T-helper 9 cell (primary cell): ENCODE measurements at places on chromosomes 1 and 21.
A peak's percentile ranks its signal among the peaks of the same experiment; 100 is the strongest.

GRCh38 chr1:12113433-12114339 is 50.6 kb downstream of the TNFRSF8 start:
- no peak for DNase-seq

DNA sequence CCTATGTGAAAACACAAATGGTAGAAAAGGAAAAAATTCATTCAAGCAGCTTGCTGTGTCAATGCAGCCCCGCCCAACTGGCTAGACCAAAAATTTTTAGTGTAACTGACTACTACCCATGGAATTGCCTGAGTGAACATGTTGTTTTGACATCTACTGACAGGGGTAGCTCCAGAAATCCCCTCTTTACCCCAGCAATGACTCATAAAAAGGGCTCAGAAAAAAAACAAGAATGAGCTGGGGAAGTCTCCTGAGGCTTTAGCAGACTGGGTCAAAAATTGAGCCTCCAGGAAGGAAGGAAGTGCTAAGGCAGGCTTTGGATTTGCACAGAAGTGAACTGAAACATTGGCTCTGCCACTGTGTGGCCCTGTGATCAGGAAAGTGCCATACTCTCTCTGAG is 24.4 kb upstream of the FGGY start:
- no peak for DNase-seq

DNA sequence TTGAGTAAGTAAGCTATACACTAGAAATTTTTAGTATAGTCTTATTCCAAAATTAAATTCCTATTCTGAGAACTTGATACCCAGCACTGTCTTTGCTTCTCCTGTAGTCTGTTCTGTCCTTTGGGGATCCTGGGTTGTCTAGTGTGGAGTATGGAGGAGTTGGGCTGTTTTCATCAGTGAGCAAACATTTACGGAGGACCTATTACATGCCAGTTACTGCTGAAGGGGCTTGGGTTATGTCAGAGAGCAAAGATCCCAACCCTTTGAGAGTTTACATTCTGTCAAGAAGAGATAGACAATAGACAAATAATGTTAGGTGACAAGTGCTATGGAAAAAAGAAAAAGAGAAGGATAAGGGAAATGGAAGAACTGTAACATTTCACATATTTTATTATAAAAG is 9.0 kb downstream of the TRAPPC10 start:
- no peak for DNase-seq

GRCh38 chr1:173451981-173452380 is 25.2 kb upstream of the PRDX6 start:
- DNase-seq, result no peak

DNA sequence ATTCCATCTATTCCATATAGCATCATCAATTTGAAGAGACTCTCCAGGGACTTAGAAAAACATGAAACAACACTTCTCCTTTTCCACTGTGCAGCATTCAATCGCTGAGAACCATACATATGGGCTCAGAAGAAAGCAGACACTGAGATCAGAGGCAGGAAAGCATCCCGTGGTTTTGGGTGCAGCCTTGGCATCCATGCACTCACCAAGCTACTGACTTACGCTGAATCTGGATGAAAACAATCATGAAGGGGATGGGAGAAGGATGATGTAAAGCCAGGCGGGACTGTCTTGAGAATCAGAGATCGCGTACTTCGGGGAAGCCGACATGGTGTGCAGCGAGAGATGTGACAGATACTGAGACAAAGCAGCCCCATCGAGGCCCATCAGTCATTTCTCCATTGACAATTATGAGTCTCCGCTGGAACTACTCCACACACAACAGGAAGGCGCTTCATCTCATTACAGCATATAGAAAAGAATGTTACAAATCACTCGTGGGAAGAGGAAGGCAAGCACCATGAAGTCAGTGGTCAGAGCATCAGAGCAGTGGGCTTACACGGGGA is 2.3 kb upstream of the TIAM1 start:
- no peak for DNase-seq

DNA sequence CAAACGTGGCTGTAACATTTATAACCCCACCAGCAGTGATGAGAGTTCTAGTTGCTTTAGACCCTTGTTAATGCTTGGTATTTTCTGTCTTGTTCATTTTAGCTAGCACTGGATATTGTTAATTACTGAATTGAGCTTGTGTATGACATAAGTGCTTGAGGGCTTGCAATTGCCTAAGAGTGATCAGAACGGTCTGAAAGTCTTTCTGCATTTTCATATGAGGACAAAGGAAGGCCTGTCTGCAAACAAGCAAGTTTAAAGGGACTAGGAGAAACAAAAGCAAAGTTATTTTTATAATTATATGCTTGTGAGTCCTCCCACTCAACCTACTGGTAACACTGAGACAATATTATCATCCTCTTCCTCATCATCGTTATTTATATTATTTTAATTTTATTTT is 305.5 kb upstream of the DUSP10 start:
- no peak for DNase-seq

GRCh38 chr1:116515702-116516101 is 55.1 kb downstream of the CD58 start:
- peak; percentile 31 for DNase-seq

DNA sequence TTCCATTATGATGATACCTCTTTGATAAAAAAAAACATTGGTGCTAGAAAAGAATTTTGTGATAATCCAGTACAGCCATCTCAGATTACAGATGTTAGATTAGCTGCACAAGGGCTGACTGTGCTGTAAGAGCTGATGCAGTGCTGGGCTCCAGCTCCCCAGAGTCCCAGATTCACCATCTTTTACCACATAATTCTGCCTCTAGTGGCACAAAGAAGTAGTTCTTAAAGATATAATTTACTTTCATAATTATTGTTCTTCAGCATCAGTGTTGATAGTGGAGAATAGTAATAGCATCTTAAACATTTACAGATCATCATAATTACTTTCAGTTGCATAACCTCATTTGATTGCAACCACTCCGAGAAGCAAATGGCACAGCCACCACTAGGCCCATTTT is 262.1 kb downstream of the BRINP2 start:
- no peak for DNase-seq

GRCh38 chr1:46180082-46180616 is 3.9 kb upstream of the P3R3URF start:
- DNase-seq, result no peak

- DNase-seq, result no peak
Measured at GRCh38 chr1:53629101-53629691, 109.8 kb downstream of the GLIS1 start.

DNA sequence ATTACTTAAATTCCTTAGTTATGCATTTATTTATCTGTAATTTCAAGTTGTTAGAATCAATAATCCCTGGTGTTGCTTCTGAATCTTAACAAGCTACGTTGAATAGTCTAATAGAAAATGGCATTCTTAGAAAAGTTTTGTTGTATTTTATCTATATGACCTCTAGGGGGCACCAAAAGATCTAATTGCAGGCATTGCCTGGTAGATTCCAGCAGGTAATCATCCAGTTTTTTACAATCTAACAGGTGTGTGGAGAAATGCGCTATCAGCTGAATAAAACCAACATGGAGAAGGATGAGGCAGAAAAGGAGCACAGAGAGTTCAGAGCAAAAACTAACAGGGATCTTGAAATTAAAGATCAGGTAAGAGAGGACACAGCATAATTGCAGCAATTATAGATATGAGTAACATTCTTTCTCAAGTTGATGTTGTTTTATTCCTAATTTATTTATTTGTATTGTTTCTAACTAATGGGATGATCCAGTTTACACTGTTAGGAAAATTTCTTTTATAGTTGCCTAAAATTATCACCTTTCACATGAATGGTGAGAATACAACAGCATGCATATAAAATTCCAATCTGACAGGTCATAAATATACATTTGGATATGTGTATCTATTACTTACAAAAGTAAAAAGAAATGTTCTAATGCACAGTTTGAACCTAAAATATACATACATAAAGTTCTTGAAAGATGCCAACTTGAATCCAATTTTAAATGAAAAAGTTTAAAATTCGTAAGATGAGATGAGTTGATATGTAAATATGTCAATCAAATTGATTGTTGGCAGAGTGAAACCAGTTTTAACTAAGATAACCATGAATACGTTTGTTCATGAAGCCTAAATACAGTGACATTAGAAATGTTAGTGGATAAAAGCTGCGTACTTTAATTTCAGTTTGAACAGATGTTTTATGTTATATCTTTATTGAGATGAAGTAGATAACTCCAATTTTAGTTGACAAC is 88.4 kb downstream of the SDCCAG8 start:
- DNase-seq, result no peak

GRCh38 chr21:15065392-15066122 is 757 bp upstream of the NRIP1 start:
- peak; percentile 62 for DNase-seq

GRCh38 chr1:33443705-33444180 is 12.8 kb upstream of the PHC2 start:
- DNase-seq, result no peak

DNA sequence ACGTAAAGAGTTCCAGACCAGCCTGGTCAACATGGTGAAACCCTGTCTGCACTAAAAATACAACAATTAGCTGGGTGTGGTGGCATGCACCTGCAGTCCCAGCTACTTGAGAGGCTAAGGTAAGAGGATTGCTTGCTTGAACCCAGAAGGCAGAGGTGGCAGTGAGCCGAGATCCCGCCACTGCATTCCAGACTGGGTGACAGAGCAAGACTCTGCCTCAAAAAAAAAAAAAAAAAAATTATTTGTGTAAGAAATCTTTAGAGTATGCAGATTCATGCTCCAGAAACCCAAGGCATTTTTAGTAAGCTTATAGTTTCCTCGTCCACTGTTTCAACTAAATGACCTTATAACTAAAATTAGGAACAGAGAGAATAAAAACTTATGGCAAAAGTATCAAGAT is 51.3 kb downstream of the ABL2 start:
- no peak for DNase-seq
